ENCODE measurements at places on chromosomes 3 and 15. TPM values are rescaled to one million over a fixed set of nuclear protein-coding genes. Genes with fewer than 3 reads are reported as not detected.

DNA sequence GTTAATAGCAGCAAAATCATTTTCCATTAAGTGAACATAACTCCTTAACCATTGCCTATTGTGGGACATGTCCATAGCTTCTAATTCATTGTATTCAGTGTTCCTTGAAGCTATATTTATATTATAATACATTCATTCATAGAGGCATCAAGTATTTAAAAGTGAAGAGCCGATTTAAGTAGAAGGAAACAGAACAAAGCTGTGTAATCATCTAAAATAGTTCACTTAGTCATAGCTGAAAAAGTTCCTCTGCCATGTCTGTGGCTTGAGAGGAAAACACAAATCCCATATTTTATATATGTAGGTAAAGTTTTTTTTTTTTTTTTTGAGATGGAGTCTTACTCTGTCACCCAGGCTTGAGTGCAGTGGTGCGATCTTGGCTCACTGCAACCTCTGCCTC is 54.5 kb downstream of the TMEM108 start:
- no peak for DNase-seq

Gene GOLGA8M
- not detected for total RNA-seq

- DNase-seq: no peak
Measured at GRCh38 chr15:87573534-87573933, 683.0 kb downstream of the NTRK3 start.

DNA sequence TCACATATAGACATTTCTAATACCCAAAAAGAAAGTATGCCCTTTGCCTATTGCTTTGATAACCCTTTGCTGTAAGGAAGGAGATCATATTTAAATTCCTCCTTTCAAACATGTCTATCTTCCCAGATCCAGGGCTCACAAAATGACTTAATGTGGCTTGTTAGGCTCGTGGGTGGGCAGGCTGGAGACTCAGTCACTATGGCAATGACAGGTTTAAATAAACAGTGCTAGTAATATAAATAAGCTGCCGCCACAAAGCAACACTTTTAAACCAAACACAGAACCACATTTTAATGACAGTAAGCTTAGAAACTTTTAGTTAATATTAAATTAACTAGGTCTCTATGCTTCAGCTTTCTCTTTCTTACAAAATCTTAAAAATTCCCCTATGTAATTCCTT is 616.0 kb upstream of the NAALADL2 start:
- DNase-seq: peak; percentile 27

DNA sequence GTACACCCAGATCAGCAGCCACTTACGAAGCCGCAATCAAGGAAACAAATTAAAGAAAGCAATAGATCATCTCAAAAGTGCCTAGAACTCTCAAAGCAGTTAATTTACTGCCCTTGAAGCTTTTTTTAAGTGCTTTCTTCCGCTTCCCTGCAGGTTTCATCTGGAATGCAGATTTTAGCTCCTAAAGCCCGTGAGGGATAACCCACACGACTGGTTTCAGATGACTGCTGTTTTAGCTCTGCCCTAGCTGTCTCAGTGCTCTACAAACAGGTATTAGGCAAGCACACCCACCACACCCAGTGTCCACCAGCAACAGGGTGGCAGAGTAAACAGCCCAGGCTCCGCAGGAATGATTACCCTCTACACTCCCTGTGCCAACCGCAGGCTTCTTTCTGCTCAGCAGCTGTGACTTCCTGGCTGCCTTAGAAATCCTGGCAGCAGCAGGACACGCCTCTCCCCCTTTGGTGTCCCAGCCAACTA is 126.0 kb downstream of the FMN1 start:
- no peak for DNase-seq

DNA sequence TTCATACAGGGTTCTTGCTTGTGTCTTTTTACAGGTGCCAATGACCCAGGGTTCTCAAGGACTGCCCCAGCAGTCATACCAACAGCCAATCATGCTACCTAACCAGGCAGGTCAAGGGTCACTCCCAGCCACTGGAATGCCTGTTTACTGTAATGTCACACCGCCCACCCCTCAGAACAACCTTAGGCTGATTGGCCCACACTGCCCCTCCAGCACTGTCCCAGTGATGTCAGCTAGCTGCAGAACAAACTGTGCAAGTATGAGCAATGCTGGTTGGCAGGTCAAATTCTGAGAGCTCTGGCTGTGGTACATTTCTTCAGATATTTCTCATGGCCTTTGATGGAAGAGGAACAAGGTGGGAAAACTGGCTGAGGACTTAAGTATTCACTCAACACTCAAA is 154.3 kb downstream of the ARPP21 start:
- DNase-seq: no peak

DNA sequence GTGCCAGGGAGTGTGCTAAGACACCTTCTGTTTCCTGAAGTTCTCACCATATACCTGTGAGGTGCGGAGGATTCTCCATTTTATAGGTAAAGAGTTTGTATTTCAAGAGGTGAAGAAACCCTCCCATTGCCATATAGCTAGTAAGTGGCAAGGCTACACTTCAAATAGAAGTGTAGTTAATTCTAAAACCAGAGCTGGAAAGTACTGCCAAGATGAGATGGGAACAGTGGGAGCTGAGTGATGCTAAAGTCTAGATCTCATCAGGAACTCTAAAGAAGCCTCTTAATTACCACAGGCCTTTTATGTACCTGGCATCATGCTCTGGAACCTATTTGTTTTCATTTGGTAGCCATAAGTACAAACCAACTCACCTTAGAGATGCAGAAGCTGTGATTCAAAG is 98.6 kb upstream of the NUDT16 start:
- no peak for DNase-seq

- peak; percentile 96 for DNase-seq
Measured at GRCh38 chr3:9715764-9716437, 12.3 kb downstream of the CPNE9 start.

DNA sequence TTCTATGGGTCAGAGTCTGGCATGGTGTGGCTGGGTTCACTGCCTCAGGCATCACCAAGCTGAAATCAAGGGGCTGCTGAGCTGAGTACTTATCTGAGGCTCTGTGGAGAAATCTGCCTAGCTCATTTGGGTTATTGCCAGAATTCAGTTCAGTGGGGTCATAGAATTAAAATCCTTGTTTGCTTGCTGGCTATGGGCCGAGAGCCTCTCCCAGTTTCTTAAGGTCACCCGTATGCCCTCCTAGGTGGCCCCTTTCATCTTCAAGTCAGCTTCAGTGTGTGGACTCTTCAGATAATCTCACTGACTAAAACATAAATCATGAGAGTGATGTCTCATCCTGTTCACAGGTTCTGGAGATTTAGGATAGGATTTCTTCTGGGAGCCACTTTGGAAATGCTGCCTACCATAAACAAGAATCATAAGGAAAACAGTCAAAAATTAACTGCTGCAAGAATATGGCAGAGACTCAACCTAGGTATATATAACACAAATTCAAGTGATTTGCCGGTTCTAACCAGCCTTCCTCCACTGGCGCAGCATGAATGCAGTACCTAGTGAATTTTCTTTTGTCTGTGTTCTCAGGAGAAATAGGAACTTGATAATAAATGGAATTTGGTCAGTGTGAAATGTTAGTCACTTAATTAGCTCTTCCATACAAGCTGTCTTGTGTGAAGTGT is 5.3 kb downstream of the CP start:
- DNase-seq: peak; percentile 20

Measured in fibroblast of the aortic adventitia (primary cell).